ENCODE measurements at places on chromosomes 2 and 18.

DNA sequence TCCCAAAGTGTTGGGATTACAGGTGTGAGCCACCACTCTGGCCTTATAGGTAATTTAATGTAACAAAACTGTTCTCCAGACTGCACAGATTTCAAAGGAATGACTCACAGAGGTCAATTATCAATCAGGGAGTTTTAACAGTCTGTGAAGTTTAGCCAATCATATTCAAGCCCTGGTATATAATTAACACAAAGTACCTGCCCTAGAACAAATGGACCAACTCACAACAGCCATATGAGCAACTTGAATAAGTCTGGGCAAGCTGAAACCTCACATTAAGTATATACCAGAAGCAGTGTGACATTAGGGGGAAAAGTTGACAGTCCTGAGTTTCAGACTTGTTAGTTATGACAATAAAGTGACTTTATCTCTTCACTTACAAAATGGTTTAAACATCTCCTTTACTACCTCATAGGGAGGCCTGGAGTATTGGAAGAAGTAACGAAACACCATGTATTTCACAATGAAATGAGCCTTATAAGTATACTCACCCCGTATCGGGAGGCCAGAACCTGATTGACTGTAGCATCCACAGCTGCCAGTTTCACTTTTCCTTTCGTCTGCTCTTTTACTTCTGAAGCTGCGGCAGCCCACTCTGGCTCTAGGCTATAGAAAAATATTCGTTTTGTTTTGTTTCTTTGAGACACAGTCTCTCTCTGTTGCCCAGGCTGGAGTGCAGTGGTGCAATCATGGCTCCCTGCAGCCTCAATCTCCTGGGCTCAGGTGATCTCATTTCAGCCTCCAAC is 22.2 kb downstream of the PDIA6 start:
- DNase-seq: no peak

- no peak for DNase-seq
Observed at GRCh38 chr2:61420991-61421544, 49.8 kb downstream of the USP34 start.

GRCh38 chr2:74764429-74765272 is 69.3 kb upstream of the HK2 start:
- DNase-seq: no peak

DNA sequence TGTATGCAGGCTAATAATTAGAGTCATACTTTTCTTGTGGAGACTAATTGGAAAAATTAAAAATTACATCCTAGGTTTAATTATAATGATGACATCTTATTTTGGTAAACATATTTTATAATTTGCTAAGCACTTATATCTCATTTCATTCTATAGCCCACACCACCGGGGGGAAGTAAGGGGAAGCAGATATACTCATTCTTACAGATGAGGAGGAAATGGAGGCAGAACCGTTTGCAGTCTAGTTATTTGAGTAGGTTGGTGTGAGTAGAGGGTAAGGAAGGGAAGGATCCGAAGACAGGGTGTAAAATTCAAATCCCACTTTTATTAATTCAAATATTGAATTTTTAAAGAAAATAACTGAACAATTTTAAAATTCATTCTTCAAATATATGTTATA is 3.7 kb downstream of the ITGAV start:
- DNase-seq: no peak

DNA sequence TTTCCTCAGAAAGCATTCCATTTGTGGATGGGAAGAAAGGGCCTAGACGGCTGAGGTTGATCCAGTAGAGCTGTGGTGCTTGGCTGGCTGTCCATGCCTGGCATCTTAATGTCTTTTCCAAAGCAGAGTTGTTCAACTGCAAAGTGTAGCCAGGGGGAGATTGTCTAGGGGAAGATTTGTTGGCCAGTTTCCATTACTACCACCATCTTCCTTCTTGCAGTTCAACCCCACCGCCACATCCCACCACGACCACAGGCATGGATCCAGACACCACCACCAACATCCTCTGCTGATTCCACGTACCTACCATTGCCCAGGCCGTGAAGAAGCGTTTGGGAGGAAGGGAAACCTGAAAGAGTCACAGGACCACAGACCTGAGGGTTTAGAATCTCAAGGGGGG is 50.7 kb upstream of the HAAO start:
- DNase-seq: no peak

DNA sequence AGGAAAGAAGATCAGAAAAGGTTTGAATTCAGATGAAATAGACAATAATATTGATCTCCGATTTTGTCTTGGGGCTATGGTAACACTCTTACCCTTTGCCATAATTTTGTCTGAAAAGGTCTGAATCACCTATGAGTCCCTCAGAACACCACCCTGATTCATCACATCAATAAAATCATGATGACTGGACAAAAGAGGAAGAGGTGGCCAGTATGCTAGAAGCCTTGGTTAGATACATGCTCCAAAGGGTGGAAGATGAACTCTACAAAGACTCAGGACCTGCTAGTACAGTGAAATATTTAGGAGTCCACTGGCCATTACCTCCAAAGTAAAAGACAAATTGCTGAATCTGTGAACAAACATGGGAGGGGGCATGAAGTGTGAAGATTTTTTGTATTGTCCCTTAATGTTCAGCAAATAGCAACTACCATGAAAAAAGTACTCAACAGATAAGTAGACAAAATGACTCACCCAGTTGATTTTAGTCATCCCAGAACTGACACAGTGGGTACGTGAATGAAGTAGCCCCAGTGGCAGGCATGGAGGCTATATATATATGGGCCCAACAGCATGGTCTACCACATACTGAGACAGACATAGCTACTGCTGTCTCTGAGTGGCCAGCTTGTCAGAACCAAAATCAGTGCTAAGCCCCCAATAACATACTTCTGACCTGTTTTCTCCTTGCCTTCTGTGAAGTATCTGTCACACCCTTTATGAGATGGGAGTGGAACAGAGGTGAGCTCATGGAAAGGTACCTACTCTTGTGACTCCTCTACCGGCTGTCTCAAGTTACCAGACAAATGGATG is 36.5 kb upstream of the GLS start:
- no peak for DNase-seq

- DNase-seq: no peak
Observed at GRCh38 chr18:4797002-4797685, 342.0 kb upstream of the DLGAP1 start.

DNA sequence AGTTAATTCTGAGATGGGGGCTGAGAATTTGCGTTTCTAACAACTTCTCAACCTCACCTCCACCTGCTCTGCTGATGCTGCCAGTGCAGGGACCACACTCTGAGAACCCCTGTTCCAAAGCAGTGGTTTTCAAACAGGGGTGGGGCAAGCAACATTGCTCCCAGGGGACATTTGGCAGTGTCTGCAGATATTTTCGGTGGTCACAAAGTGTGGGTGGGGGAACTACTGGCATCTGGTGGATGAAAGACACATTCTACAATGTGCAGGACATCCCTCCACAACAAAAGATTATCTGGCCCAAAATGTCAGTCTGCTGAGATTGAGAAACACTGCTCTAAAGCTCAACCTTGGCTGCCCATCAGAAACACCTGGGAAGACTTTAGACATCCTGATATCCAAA is 188.7 kb upstream of the SATB2 start:
- DNase-seq: no peak

DNA sequence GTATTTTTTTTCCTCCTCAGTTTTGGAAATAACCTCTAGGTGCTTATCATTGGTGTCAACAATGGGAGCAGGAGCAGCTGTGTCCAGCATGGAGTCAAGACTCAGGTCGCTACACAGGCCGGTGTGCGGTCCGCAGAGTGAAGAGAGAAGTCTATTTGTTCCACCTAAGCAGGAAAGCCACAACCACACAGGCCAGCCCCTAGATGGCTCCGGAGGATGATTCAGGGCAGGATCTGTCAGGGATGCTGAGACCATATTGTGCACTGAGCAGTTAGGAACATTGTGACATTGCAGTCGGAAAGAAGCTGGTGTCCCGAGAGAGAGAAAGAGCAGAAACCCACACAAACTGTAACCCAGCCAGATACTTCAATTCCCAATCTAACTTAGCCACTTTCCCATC is 136.9 kb downstream of the GAREM1 start:
- DNase-seq: no peak
